ENCODE measurements at places on chromosomes 7 and 10. TPM values are rescaled to one million over a fixed set of nuclear protein-coding genes. Genes with fewer than 3 reads are reported as not detected.

DNA sequence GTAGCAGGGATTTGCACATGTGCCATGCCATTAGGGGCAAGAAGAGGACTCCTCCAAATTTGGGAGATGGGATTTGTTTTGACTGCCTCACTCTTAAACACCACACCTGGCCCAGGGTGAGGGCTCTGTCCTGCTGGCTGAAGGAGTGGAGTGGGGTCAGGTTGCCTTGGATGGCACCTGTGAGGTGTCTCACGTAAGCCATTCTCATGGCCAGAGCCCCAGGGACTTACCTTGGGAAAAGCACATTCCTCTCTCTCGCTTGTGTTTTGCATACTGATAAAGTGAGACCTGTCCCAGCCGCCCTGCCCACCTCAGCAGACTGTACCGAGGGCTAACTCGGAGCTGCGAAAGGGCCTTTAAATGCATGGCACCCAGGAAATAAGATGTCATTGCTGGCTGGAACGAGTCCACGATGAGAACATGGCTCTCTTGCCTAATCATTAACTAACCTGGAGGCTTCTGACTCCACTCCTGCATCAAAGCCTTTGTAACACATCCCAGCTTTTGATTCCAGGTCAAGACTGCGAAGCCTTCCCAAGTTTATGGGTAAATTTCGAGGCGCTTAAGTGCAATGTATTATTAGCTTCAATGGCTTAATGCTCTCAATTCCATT, 184.0 kb upstream of the RNF32 start:
- no peak for DNase-seq

DNA sequence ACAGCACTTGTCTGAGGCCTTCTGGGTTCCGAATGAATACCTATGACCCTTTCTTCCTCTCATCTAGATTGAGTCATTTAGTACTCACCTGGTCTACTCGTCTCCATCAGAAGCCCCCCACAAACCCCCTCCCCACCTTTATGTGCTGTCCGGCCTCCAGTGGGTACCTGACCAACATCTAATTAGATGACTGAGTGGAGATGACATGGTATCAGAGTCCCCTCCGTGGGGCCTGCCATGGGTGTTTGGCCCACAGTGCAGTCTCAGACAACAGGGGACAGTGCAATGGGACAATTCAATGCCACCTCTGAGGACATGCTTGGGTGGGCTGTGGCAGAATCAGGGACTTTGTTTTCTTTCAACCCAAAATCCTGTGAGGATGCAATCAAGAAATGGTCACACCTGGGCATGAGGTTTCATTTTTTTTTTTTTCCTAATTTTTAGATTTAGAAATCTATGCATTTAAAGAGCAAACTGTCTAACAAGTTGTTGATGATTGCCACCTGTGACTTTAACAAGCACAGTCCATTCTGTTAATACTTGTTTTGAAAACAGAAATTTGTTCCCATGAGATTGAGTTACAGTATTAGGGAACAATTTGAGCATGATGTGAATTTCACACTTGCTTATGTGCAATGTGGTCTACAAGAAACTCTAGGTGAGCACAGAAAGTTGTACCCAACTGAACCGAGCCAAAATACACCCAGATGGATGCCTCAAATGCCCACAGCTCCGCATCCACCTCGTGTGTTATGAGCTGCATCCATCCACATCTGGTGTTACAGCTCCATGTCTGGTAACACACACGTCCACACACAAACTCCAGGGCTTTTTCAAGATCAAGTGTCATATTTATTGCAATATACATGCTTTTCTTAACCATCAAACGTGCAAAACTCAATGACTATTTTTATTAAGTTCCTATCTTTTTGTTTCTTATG, 27.5 kb downstream of the GPRIN2 start:
- no peak for DNase-seq

DNA sequence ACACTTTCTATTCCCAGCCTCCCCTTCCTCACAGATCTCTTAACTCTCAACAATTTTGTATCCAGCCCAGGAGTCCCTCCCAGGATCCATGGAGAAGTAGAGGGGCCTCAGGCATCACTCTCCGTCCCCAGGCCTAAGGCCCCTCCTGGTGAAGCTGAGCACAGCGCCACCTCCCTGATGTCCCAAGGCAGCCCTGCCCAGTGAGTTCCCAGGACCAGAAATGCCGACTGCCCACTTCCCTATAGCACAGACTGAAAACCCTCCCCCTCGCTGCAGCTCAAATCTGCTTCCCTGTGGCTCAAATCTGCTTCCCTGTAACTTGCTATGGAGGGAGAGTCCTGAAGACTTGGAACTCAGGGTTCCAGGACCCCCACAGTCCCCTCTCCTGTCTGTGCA, 35.6 kb downstream of the YKT6 start:
- no peak for DNase-seq

GRCh38 chr7:24018331-24018730, 265.7 kb upstream of the NPY start:
- DNase-seq = no peak

The PRLHR gene
- 0.01 TPM for polyA plus RNA-seq

The ZNF775 gene
- polyA plus RNA-seq = 5.2 TPM
